ENCODE measurements at places on chromosomes 13 and 19.

- no peak for DNase-seq
Observed at GRCh38 chr13:30290812-30291436, 16.4 kb downstream of the KATNAL1 start.

DNA sequence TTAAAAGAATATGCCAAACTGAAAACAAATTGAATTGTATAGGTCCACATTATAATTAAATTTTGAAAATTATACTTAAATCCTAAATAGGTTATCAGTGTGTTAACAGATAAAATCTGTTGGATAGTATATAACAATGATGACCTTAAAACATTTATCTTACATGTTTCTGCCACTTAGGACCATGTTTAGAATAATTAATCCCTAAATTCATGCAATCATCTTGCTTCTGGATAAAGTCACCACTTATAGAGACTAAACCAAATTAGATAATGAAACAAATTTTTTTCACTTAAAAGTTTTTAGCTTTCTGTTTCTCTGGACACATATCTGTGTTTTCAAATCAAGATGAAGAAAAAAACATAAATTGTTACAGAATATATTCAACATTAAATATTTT is 511.7 kb upstream of the MIR17HG start:
- DNase-seq: no peak

DNA sequence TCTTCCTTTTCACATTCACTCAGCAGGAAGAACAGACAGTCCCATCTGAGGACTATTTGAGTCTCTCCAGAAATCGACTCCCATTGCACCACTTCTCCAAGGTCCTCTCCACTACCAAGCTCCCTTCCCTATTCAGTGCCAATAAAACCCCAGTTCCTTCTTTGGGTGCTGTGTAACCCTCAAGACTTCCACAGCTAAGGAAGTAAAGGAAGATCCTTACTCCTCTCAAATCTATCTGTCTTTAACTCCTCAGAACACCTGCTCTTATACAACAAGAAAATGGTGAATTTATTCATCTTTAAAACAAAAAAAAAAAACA is 29.2 kb upstream of the TM9SF2 start:
- no peak for DNase-seq

DNA sequence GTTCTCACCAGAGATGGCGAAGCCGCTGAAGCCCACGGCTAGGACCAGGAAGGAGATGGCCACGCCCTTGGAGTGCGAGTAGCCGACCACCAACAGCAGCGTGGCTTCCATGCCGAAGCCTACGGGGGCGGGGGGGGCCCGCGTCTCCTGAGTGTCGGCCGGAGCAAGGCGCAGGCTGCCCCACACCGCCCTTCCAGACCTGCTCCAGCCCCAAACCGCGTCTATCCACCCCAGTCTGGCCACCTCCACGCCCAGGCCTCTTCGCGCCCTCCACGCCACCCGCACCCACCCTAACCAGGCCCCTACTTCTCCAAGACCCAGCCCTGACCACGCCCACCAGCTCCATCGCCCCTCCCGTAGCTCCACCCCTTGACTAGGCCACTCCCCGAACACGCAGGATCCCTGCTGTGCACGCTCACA is 6.2 kb downstream of the GFY start:
- DNase-seq: no peak

GRCh38 chr19:39401549-39402345 is 4.9 kb upstream of the ZFP36 start:
- no peak for DNase-seq

DNA sequence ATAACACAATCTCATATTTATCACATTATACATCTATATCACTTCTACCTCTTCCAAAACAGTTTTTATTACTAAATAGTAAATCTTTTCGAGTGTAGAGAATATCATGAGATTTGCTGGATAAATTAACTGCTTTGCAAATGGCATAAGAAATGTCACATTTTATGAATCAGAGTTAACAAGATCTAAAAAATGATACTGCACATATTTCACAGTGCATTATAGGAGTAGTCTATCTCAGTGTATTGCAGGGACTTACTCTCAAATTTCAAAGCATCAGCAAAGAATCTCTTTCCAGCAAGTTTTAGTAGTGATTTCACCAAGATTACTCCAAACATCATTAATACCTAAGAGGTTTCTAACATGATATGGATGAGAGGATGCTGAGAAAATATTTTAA is 687.1 kb upstream of the SLITRK1 start:
- no peak for DNase-seq

DNA sequence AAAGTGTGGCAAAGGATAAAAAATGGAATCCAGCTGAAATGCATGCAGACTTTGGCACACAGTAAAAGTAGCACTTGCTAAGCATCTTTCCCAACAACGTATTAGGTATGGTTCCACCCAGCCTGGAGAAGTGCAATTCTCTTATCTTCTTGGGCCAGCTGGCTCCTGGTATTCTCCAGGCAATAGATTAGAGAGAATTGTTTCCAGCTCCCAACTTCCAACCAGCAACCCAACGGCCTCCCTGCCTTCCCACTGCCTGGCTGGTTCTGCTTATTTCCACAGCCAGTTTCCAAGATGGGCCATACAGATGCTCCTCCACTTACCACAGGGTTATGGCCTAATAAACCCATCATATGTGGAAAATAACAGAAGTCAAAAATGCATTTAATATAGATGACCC is 133.4 kb downstream of the OXGR1 start:
- DNase-seq: no peak

GRCh38 chr19:7500811-7501450 is 12.1 kb upstream of the PEX11G start:
- DNase-seq: peak; percentile 89

- DNase-seq: no peak
Observed at GRCh38 chr13:98222081-98222554, 45.0 kb upstream of the RNF113B start.

- DNase-seq: no peak
Observed at GRCh38 chr13:51231456-51231855, 9.3 kb downstream of the FAM124A start.

GRCh38 chr19:12945479-12946091 is at the start of gene RAD23A:
Gene RAD23A, plus strand, starts transcription at chr19:12945862. Its CDS starts 87 bp downstream, at chr19:12945949.
- peak; percentile 97 for DNase-seq

- no peak for DNase-seq
Observed at GRCh38 chr19:8174706-8175105, 25.3 kb upstream of the FBN3 start.

GRCh38 chr13:112102243-112102642 is 35.3 kb downstream of the SOX1 start:
- no peak for DNase-seq

DNA sequence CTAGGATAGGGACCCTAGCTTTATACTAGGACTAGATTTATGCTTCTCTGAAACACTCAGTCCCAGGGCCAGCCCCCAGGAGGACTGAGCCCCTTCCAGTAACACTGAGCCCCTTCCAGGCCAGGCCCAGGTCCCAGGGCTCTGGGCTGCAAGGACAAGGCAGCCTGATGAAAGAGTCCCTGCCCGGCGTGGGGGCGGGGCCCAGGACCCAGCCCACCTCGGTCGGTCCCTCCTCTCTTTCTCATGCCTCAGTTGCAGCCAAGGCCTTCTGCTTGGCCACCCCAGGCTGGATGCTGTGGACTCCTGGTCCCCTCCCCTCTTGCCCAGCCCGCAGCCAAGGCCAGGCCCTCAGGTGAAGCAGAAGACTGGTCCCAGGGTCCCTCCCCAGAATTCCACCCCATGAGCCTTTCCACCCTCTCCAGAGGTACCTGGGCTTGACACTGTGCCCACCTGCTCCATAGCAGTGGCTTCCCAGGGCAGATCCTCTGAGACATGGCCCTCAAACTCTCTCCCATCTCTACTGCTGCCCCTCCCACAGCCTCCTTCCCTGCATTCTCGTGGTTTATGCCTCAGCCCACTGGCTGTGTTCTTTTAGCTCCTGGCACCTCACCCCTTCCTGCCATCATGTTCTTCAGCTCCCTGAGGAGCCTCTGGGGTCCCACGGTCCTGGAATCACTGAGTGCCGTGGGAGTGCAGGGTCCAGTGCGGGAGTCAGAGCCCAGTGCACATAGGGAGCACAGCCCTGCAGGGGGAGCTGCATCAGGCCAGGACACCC is 53.6 kb upstream of the C1QTNF9B start:
- DNase-seq: no peak

Data from NCI-H510A (cell line).